ENCODE measurements at places on chromosomes 4 and X.

DNA sequence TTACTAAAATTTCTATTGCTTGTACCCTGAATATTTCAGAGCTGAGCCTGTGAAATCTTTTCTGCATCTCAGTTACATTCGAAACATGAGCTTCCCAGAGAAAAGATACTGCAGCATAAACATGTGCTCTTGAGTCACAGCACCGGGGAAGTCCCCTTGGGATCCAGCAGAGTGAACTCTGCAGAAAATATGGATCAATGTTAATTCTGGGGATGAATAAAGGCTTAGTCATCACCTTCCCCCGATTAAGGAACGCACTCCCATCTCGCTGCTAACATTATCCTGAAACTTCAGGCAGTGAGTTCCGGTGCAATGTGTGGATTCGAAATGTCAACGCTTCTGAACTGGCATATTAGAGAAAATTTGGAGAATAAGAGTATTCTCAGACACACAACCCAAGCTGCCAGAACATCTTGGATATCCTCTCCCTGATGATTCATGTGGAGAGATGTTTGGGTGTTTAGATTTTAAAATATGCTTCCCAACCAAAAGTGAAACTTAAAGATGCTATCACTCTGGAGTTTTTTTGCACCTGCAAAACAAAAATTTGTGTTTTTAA is 90.8 kb downstream of the IRF2 start:
- DNase-seq: peak; percentile 83

GRCh38 chrX:13495232-13495631 is 74.2 kb upstream of the EGFL6 start:
- no peak for DNase-seq

DNA sequence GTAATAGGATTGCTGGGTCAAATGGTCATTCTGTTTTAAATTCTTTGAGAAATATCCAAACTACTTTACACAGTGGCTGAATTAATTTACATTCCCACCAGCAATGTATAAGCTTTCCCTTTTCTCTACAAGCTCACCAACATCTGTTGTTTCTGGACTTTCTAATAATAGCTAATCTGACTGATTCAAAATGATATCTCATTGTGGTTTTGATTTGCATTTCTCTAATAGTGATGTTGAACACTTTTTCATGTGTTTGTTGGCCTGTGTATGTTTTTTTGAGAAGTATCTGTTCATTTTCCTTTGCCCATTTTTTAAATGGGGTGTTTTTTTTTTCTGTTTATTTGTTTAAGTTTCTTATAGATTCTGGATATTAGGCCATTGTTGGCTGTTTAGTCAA is 659.0 kb upstream of the GNPDA2 start:
- no peak for DNase-seq

- DNase-seq: no peak
Measured at GRCh38 chrX:43707812-43708548, 51.9 kb downstream of the MAOA start.

DNA sequence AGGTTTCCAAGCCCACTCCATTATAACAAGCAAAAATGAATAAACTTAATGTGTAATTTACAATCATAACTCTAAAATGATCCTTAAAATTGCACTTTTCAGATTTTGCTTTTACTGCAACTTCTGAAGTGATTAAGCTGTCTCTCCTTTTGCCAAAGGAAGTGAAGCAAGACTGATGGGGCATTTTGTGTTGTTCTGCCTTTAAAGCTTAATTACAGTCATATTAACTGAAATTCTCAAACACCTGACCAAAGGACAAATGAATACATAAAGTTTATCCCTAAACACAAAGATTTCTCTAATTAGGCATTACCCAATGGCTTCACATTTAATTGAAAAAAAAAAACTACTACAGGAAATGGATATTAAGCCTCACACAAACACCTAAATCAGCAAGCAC is 101.8 kb downstream of the ATP11C start:
- no peak for DNase-seq

DNA sequence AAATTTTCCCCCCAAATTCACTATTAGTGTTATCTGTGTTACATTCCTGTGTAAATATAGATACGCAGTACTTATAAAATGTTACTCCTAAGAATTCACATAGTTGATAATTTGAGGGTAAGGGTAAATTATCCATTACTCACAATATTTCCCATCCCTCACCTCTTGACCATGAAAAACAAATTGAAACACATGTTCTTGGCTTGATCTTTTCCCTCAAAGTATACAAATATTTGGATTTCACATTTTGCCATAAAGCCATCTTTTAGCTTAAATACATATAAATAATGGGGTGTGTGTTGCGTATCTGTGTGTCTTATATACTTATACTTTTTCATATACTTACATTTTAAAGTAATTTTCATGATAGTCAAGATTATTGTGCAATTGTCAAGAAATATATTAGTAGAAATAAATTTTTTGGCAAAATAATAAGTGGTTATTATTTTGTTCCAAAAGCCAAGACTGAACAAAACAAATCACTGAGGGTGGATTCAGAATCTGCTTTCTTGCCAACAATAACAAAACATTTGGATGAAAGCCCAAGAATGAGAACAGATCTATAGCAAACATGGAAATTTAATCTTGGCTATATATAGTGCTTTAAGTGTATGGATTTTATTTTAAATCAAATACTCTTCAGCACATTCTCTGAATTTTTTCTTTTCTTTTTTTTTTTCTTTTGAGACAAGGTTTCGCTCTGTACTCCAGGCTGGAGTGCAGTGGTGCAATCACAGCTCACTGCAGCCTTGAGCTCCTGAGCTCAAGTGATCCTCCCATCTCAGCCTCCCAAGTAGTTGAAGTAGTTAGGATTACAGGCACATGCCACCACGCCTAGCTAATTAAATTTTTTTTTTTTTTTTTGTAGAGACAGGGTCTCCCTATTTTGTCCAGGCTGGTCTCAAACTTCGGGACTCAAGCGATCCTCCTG is 48.5 kb upstream of the PRSS48 start:
- DNase-seq: no peak

- DNase-seq: no peak
Measured at GRCh38 chrX:12977761-12978204, 2.9 kb downstream of the TMSB4X start.

DNA sequence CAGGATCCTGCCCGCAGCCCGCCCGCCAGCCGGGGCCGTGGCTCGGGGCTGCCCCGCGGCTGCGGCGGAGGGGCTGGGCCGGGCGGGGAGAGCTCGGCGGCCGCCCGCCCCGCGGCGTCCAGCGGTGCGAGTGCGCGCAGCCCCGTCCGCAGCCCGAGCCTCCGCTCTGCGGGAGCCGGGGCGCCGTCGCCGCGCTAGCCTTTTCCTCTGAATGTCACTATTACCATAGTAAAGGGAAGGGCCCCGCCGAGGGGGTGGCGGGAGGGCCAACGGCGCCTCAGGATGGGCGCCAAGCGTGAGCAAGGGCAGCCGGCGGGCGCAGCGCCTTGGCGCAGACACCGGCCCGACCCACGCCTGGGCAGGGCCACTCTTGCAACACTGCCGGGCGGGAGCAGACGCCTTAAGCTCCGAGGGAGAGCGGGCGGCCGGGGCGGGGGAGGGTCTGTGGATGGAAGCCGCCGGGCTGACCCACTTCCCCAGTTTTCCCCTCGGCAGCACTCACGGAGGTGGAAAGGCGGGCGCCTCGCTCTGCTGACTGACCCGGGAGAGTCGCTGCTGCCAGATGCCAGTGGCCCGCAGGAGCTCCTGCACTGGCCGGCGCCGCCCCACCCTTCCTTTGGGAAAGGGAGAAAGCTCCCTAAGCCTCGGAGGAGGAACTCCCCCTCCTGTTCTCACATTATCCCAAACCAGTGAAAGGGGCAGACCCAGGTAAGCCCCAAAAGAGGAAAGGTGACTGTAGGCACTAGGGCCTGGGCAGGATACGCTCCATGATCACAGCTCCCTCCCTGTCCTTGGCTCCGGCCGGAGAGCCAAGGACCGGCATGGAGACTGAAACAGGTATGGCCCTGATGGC is 329.4 kb downstream of the HNRNPD start:
- no peak for DNase-seq

DNA sequence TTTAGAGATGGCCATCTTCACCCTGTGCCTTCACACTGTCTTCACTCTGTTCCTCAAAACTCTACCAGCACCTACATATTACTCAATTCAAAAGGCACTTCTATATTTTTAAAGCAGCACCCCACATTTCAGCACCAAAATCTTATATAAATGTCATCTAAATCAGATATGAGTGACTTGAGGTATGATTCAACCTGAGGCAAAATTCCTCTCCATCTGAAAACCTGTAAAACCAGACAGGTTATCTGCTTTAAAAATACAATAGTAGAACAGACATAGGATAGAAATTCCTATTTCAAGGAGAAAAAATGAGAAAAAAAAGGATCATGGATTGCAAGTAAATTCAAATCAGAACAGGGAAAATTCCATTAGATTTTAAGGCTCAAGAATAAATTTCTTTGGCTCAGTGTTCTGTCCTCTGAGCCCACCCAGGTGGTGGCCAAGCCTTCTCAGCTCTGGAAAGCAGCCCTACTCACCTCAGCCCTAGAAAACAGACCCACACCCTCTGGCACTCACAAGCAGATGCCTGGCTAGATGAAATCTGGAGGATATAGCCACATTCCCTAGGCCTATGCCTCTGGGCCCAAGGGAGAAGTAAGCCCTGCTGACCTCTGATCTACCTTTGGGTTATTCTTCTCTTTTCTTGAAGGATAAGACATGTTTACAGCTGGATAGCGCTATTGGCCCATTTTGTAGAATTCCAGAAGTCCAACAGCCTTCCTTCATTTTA is 240.4 kb upstream of the ZCCHC13 start:
- no peak for DNase-seq

- DNase-seq: no peak
Measured at GRCh38 chrX:4277122-4277521, 563.7 kb upstream of the PRKX start.

- DNase-seq: no peak
Measured at GRCh38 chr4:16583764-16584163, 314.7 kb downstream of the LDB2 start.

GRCh38 chrX:15398874-15399273 is 14.7 kb upstream of the VEGFD start:
- no peak for DNase-seq

DNA sequence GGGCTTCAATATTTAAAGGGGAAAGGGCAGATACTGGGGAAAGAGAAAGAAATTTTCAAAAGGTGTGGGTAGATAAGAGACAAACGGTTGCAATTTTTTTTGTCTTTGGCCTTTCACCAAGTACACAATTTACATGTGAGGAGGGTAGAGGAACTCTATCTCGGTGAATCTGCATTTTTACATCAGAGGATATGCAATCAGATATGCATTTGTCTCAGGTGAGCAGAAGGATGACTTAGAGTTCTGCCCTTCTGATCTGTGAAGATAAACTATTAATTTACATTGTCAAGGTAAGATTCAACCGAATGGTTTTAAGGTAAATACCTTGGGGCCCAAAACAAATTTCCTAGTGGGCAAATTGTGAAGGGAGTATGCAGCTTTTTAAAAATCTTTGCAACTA is 169.9 kb downstream of the COX18 start:
- DNase-seq: no peak

GRCh38 chr4:74931376-74931775 is 1.5 kb upstream of the PARM1 start:
- DNase-seq: no peak

DNA sequence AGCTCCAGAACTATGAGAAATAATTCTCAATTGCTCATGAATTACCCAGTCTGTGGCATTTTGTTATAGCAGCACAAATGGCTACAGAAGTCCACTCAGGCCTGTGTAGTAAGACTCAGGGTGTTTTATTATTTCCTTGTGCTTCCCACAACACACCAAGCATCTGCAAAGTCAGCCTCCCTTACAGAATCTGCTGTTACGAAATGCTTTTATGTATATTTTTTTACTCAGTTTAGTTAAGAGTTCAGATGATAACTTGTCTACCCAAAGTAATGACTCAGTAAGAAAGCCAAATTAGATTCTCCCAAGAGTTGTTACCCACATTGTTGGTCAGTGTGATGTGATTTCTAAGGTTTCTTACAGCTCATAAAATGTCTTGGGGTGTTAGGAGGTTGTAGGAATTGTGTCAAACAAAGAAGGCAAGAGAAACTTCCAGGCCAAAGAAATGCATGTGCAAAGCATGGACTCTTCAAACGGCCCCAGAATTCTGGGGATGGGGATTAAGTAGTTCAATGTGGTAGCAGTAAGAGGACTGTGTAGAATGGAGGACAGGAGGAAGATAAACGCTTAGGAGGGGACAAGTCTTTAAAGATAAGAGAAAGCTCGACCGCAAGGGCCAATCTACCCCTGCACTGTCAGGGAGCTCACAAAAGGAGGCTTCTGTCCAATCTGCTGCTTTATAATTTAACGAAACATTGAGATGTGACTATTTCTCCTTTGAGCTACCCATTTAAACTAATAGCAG is 35.4 kb upstream of the TMEM184C start:
- no peak for DNase-seq

DNA sequence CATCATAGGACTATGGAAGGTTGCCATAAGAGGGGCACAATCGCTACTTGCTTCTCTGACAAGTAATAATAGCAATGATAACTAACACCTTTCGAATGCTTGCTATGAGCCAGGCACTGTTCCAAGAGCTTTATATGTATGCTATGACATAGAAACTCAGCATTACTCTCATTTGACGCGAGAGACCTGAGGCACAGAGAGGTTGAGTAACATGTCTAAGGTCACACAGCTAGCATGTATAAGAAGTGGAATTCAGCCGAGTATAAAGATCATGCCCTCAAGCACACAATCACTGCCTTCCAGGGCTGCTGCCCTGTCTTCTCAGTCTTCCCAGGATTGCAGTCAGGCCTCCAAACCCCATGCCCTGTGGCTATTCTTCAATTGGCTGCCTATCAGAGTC is 19.5 kb downstream of the PJA1 start:
- no peak for DNase-seq

- DNase-seq: no peak
Measured at GRCh38 chrX:152847281-152847680, 16.4 kb downstream of the NSDHL start.

- no peak for DNase-seq
Measured at GRCh38 chr4:42708625-42709024, 51.7 kb upstream of the ATP8A1 start.

DNA sequence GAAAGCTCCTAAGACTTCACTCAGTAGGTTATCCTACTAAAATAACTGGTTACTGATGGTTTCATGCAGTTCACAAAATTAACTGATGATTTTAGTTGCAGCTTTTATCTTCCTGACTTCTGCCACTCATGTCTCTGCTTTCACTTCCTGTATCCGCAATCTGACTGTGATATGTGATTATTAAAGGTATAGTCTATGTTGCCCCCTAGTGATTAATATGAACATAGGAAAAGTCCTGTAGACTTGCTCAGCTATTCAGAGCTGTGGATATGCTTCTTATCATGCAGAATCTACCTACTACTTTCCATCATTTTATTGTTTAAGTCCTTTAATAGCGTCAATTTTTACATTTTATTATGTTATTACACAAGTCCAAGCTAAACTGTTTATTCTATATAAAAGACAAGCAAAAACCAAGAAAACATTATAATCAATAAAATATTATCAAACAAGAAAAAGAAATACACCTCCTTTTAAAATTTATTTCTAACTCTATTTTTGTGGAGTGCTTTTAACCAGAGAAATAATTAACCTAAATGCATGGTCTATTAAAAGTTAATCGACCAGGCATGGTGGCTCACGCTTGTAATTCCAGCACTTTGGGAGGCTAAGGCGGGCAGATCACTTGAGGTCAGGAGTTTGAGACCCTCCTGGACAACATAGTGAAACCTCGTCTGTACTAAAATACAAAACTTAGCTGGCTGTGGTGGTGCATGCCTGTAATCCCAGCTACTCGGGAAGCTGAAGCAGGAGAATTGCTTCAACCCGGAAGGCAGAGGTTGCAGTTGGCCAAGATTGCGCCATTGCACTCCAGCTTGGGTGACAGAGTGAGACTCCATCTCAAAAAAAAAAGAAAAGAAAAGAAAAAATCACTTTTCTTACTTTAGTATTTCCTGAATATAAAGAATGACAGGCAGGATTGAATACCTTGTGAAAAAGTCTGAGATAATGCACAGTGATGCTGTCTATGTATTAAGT is 40.4 kb upstream of the TLR2 start:
- DNase-seq: no peak
